Activated T-cell treated with anti-CD3 and anti-CD28 coated beads, Interleukin-2, amount 50 U/mL, for 24 hours (primary cell): ENCODE measurements at places on chromosomes 11 and 22.
A peak's percentile ranks its signal among the peaks of the same experiment; 100 is the strongest.

DNA sequence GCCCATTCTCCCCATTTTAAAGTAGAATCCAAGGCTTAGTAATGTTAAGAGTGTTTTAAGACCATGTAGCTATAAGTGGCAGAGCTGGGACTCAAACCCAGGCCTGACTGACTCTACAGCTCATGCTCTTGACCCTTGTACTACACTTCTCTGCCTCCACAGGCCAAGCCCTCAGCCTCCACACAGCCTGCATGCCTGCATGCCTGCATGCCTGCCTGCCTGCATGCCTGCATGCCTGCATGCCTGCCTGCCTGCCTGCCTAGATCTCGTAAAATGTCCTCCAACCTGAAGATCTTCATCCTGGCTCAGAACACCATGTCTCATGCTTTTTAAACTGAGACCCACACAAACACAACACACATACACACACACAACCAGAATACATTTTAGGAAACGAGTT lies 18.6 kb downstream of the TBC1D10A start:
- peaks cover 11% of the 10 kb centered on the region for H3K36me3 ChIP-seq
- no peak overlapping the region for H3K4me3 ChIP-seq
- peak overlapping the region; percentile 85 for H3K27ac ChIP-seq
- peaks cover 99% of the 10 kb centered on the region for H3K4me1 ChIP-seq

DNA sequence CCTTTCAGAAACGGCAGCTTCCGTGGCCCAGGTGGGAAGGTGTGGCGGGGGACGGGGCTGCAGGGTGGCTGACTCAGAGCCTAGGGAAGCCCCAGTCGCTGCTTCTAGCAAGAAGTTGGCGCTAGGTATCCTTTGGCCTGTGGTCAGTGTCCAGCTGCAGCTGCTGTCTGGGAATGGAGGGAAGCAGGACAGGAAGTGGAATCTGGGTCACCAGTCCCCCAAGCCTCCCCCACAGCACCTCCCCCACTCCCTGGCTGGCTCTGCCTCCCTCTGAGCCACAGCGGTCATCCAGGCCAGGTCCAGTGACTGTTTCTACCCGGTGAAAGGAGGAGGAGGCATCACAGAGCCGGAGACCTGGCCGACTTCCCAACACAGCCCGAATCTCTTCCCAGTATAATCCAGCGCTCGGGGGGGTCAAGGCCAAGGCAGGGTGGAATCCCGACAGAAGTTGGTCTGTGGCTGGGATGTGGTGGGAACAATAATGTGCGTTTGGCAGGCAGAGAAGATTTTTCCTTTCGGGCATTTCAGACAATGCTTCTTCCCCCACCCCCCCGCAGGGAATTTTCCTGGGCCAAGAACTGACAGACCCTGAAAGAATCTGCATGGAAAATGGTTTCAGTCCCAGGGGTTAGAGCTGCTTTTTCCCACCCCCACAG lies 45.1 kb downstream of the C11orf96 start:
- peaks cover under 1% of the 10 kb centered on the region for H3K4me1 ChIP-seq
- H3K27me3 ChIP-seq, result peaks cover 33% of the 10 kb centered on the region
- no peaks in the 10 kb centered on the region for H3K36me3 ChIP-seq
- no peak overlapping the region for H3K27ac ChIP-seq
- no peak overlapping the region for H3K4me3 ChIP-seq
- DNase-seq, result no peak

DNA sequence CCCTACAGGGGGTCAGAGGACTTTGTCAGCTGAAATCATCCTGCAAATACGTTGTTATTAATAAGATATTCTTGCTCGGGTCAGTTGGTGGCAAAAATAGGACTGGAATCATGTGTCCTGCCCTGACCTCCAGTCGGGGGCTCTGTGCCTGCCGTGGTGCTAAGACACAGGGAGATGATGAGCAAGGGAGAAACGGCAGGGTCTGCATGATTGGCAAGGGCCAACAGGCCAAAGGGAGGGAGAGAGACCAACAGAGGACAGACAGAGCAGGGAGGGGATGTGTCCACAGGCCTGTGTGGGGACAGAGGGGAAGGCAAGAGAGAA lies 10.4 kb upstream of the TSKU start:
- peaks cover 3% of the 10 kb centered on the region for H3K36me3 ChIP-seq
- no peak overlapping the region for H3K4me3 ChIP-seq
- no peak overlapping the region for H3K27ac ChIP-seq
- no peak for DNase-seq
- peaks cover 12% of the 10 kb centered on the region for H3K4me1 ChIP-seq
- H3K27me3 ChIP-seq, result peaks cover 11% of the 10 kb centered on the region

DNA sequence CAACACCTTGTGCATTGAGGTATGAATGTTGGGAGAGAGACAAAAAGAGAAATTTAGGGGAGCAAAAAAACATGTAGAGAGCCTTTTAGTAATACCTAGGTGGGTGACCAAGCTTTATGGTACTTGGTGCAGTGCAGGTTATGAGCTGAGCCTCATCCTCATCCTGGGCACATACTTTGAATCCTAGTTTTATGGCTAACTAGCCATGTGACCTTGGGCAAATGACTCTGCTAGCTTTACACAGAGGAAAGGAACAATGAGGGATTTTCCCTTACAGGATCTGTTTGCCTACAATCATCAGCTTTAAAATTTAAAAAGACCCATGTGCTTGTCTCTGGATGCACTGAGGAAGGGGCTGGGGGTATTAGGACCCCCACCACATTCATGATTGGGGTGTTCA lies 187.8 kb upstream of the ISX start:
- DNase-seq, result no peak
- H3K4me3 ChIP-seq, result no peak overlapping the region
- peaks cover 2% of the 10 kb centered on the region for H3K27me3 ChIP-seq
- no peaks in the 10 kb centered on the region for H3K4me1 ChIP-seq
- no peaks in the 10 kb centered on the region for H3K36me3 ChIP-seq

GRCh38 chr11:83035070-83035854 lies 36.4 kb downstream of the RAB30 start:
- H3K27ac ChIP-seq, result no peak overlapping the region
- no peak for DNase-seq
- no peaks in the 10 kb centered on the region for H3K27me3 ChIP-seq
- H3K4me3 ChIP-seq, result no peak overlapping the region
- peaks cover 45% of the 10 kb centered on the region for H3K4me1 ChIP-seq

DNA sequence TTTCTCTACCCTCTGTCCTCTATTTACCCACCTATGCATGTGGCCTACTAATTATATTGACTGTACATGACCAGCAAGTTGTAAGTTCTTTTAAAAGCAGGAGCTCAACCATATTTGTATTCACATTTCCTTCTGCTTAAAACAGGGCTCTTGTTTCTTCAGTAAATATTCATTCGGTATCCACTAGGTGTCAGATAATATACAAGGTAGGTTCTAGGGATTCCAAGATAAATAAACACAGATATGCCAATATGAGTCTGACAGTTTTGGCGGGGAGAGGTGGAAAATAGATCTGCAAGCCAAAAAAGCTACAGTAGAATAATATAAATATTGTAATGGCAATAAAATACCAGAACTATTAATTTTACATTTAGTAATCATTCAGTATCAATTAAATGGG lies 15.3 kb upstream of the RAB30 start:
- H3K4me3 ChIP-seq, result no peak overlapping the region
- peaks cover 13% of the 10 kb centered on the region for H3K4me1 ChIP-seq
- no peak for DNase-seq
- H3K27me3 ChIP-seq, result no peaks in the 10 kb centered on the region
- no peak overlapping the region for H3K27ac ChIP-seq
- H3K36me3 ChIP-seq, result peaks cover 14% of the 10 kb centered on the region

DNA sequence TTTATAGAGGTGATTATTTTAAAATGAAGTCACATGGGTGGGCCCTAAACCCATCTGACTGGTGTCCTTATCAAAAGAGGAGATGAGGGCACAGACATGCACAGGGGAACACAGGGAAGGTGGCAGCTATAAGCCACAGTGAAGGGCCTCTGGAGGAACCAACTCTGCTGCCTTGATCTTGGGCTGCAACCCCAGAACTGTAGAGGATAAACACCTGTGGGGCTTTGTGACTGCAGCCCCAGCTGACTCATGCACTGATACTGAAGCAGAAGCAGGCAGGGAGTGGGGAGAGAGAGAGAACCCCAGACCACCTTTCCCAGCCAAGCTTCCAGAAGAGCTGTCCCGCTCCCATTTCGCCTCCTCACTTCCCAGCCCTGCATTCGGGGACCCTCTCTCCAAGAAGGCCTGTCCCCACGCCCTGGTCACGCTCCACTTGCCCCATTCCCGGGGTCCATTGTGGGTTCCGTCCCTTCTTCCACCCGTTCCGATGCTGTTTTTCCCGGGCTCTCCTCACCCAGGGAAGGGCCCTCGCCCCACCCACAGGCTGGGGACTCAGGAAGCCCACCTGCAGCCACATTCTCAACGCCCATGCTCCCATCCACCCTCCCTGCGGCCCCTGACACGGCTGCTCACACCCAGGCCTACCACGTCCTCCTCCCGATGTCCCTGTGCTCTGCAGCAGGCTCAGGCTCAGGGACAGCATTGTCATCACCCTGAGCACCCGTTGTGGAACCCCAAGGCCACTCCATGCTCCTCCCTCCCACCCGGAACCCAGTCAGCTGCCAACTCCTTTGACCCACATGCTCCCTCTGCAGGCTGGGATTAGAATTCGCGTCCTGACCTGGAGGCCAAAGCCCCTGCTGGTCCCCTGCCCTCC lies 90.8 kb upstream of the SHANK2 start:
- no peaks in the 10 kb centered on the region for H3K36me3 ChIP-seq
- H3K4me3 ChIP-seq, result no peak overlapping the region
- H3K27me3 ChIP-seq, result peaks cover 15% of the 10 kb centered on the region
- no peak for DNase-seq

GRCh38 chr11:7546324-7546791 lies 32.6 kb downstream of the PPFIBP2 start:
- H3K4me1 ChIP-seq, result peaks cover 2% of the 10 kb centered on the region
- H3K4me3 ChIP-seq, result no peak overlapping the region

GRCh38 chr22:35592418-35592967 lies 24.6 kb downstream of the MB start:
- H3K4me1 ChIP-seq, result no peaks in the 10 kb centered on the region
- H3K27ac ChIP-seq, result no peak overlapping the region
- no peak overlapping the region for H3K4me3 ChIP-seq
- no peaks in the 10 kb centered on the region for H3K27me3 ChIP-seq
- H3K36me3 ChIP-seq, result no peaks in the 10 kb centered on the region
- no peak for DNase-seq

DNA sequence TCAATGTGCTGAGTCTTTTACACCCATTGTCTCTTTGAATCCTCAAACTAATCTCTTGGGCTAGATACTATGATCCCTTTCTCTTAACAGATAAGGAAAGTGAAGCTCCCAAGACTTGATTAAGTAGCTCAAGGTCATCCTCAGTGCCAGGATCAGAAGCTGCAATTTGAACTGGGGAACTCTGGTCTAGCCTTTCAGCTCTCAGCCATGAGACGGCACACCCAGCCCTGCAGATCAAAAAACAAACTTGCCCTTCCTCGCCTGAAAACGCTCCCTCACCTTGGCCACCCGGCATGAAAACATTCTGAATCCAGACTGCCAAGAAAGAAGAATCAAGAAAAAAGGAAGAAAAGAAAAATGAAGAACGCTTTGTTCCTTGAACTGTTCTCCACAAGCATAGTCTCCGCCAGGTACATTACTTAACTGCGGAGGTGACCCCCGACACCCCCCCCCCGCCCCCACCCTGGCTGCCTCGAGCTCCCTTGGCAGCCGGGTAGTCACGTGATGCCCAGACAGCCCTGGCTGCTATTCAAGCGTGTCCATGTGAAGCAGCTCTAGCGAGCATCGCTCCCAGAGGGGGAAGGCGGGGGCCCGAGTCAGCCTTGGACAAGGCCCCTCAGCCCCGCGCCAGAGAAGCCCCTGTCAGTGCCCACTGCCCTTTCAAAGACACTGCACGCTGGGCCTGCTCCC lies 451.2 kb downstream of the MIAT start:
- H3K4me1 ChIP-seq, result no peaks in the 10 kb centered on the region
- no peak for DNase-seq
- no peak overlapping the region for H3K27ac ChIP-seq

GRCh38 chr11:60985991-60986915 lies 14.8 kb downstream of the CD6 start:
- H3K27me3 ChIP-seq, result no peaks in the 10 kb centered on the region
- H3K27ac ChIP-seq, result peak overlapping the region; percentile 97
- H3K36me3 ChIP-seq, result peaks cover 91% of the 10 kb centered on the region
- H3K4me1 ChIP-seq, result peaks cover 93% of the 10 kb centered on the region
- H3K4me3 ChIP-seq, result peak overlapping the region; percentile 88

DNA sequence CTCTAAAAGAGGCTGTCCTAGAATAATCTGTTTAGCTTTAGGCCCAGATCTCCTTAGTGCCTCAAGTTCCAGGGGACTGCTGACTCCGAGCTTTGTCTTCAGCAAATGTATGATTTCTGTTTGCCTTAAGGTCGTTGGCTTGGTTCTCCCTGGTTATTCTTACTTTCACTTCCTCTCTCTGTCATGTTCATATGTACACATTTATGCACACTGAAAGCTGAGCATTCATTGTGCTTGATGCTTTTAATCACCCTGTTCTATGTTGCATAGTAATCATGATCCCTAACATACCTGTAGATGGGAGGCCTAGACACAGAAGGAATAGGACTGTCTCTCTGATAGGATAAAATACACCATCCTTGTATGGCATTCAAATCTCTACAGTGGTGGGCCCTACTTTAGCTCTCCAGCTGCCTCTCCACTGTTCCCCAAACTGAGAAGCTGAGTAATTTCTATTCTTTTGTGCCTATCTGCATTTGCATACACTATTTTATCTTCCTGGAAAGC lies 7.2 kb downstream of the PPFIBP2 start:
- no peaks in the 10 kb centered on the region for H3K27me3 ChIP-seq
- no peak for DNase-seq
- no peak overlapping the region for H3K27ac ChIP-seq
- H3K4me3 ChIP-seq, result no peak overlapping the region
- no peaks in the 10 kb centered on the region for H3K36me3 ChIP-seq

- no peak overlapping the region for H3K4me3 ChIP-seq
- H3K27ac ChIP-seq, result no peak overlapping the region
- no peak for DNase-seq
- no peaks in the 10 kb centered on the region for H3K27me3 ChIP-seq
Observed at GRCh38 chr11:131195661-131196517, 174.5 kb upstream of the NTM start.

GRCh38 chr22:32728291-32728690 lies 73.2 kb upstream of the TIMP3 start:
- no peak overlapping the region for H3K27ac ChIP-seq
- H3K4me3 ChIP-seq, result no peak overlapping the region
- no peak for DNase-seq
- H3K27me3 ChIP-seq, result peaks cover 7% of the 10 kb centered on the region
- no peaks in the 10 kb centered on the region for H3K36me3 ChIP-seq

GRCh38 chr11:90309693-90310092 lies 86.8 kb upstream of the CHORDC1 start:
- DNase-seq, result no peak
- H3K27me3 ChIP-seq, result no peaks in the 10 kb centered on the region
- H3K27ac ChIP-seq, result no peak overlapping the region
- H3K4me3 ChIP-seq, result no peak overlapping the region
- H3K4me1 ChIP-seq, result no peaks in the 10 kb centered on the region
